ENCODE measurements at places on chromosomes 2 and 18. TPM values are rescaled to one million over a fixed set of nuclear protein-coding genes. Genes with fewer than 3 reads are reported as not detected.

DNA sequence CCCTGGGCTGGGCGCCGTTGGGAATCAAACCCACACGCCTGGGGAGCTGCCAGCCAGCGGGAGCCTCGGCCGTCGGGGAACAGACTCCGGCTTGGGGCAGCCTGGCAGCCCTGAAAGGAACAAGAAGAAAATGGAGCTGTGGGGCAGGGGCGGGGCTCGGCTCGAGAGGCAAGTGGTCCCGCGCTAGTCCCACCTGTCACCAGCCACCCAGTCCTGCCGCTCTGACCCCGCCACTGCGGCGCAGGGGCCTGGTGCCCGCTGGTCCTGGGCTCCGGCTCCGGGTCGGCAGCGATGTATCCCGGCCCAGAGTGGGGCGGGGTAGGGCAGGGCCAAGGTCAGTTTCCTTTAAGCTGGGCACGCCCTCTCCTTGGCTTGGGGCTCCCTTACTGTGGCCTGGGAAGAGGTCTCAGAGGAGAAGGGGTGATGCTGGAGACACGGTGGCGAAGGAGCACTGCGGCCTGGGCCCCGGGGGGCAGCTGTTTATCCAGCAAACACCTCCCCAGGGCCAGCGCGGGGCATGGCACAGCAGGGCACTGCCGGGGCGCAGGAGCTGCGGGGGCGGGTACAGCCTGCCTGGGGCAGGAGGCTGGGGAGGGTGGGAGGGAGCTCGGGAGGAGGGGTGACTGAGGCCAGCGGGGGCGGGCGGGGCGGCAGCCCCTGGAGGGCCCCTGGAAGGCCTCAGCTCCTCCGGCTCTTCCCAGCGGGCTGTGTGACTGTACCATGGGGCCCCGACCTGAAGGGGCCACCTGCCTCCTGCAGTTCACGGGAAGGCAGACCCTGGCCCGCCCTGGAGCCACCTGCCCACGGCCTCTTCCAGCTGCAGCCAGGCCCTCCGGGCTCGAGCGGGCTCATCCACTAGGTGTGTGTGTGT, 15.6 kb downstream of the ODC1 start:
- no peak for DNase-seq

MAPRE3 gene
- polyA plus RNA-seq, result 12.6 TPM

- no peak for DNase-seq
Observed at GRCh38 chr2:18891600-18892345, 302.4 kb upstream of the NT5C1B start.

TSHZ1 gene
- 2.2 TPM for polyA plus RNA-seq

DNA sequence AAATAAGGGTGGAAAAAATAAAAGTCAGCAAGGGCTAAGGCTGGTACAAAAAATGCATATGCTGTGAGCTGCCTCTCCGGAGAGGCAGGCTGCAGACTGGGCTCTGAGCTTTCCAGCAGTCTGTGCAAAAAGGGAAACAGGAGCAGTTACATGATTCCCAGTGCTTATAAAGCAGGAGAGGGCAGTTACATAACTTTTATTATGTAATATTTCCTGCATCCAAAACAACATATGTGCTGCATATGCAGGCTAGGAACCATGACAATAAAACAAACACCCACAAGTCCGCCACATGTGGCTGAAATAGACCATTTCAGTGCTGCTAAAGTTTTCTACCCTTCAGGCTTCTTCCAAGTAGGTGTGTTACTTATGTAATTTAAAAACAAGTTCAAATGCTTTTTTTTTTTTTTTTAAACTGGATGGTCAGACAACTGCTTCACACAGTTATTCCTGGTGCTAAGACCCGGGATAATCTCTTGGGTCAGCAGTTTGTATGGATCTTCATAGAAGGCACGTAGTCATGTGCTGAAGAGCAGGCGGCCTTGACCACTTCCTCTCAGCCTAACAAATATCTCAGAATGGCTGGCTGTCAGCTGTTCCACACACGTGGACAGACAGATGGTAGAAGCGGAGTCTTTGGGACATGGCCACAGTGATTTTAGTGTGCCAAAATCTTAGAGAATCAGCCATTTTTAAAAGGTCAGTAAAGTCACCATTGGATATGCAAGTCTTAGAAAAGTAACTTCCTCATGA, 43.5 kb downstream of the ARMC9 start:
- no peak for DNase-seq

- no peak for DNase-seq
Observed at GRCh38 chr2:46082531-46083485, 214.4 kb upstream of the EPAS1 start.

GRCh38 chr2:240791821-240792628, 28.0 kb downstream of the KIF1A start:
- no peak for DNase-seq

MAP3K19 gene
- not detected for polyA plus RNA-seq

DNA sequence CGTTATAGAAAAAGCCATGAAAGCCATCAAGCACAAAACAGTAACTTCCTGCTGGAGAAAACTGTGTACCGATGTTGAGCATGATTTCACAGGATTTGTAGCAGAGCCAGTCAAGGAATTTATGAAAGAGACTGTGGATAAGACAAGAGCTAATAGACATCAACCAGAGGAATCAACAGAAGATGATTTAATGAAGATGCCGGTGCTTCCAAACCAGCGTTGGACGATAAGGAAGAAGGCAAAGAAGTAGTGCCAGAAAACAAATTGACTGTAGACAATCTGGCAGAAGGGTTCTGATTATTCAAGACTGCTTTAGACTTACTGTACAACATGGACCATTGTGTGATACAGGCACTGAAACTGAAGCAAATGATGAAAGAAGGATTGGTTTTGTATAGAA, 49.5 kb upstream of the GAREM2 start:
- no peak for DNase-seq

- DNase-seq, result no peak
Observed at GRCh38 chr2:126208266-126208665, 447.7 kb upstream of the GYPC start.

CREG2 gene
- polyA plus RNA-seq, result 1.7 TPM

- DNase-seq, result no peak
Observed at GRCh38 chr2:2892378-2892777, 485.2 kb downstream of the EIPR1 start.

DDX1 gene
- polyA plus RNA-seq, result 104 TPM

GRCh38 chr2:3659447-3660432, 1.7 kb downstream of the ALLC start:
- no peak for DNase-seq

DNA sequence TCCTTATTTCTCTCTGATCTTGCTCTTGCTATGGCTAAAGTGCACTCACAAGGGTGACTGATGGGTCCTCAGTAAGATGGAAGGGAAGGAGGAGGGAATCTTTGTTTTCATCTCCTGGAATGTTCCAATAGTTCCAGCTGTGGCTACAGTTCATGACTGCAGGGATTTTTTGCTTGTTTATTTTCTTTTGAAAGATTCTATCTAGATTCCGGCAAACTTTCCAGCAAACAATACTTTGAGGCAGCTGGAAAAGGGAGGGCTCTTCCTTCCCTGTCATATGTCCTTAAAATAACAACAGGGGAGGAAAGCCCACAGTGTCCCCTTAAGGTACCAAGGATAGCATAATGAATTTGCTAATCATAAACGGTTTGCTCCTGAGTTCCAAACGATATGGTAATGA, 111.3 kb upstream of the SLC14A2 start:
- DNase-seq, result no peak

LAMA3 gene
- polyA plus RNA-seq, result 1,944 TPM

- DNase-seq, result no peak
Observed at GRCh38 chr2:28488083-28488830, 7.6 kb upstream of the PLB1 start.

DNA sequence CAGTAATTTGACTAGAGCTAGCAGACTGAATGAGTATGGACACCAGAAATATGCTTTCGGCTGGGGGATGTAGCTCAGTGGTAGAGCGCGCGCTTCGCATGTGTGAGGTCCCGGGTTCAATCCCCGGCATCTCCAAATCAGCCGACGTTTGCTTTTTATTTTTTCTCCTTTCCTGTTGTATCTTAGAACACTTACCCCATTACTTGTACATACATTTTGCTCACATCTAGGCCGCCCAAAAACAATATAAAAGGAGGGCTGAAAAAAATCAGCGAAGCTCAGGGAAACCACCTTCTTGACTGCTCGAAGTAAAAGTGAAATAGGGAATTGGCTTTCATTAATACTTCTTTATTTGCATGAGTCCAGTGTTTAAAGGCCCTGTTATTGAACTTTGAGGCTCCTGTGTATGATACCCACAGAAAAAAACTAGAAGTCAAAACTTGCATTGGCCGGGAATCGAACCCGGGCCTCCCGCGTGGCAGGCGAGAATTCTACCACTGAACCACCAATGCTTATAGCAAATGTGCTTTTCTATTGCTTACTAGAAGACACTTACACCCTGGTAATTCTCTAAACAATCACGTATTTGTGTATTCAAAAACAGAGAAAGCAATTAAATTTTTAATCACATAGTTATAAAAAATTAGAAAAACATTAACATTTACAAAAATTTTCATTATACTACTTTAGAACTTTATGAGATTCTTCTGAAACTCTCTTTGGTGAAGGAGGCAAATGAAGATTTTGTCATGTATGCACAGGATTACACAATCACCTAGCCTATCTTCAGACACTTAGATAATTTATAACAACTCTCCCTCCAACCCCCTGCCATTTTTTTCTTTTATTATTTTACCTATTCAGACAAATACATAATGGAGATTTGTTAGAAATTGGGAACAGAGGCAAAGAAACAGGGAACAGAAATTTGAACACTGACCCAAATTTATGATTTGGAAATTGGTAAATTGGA, 35.2 kb upstream of the GPD2 start:
- DNase-seq, result peak; percentile 48

Data from keratinocyte (primary cell).